ENCODE measurements at places on chromosomes 16 and 17.
A peak's percentile ranks its signal among the peaks of the same experiment; 100 is the strongest.

GRCh38 chr16:65984296-65984695, 382.2 kb upstream of the CDH5 start:
- no peak for DNase-seq

DNA sequence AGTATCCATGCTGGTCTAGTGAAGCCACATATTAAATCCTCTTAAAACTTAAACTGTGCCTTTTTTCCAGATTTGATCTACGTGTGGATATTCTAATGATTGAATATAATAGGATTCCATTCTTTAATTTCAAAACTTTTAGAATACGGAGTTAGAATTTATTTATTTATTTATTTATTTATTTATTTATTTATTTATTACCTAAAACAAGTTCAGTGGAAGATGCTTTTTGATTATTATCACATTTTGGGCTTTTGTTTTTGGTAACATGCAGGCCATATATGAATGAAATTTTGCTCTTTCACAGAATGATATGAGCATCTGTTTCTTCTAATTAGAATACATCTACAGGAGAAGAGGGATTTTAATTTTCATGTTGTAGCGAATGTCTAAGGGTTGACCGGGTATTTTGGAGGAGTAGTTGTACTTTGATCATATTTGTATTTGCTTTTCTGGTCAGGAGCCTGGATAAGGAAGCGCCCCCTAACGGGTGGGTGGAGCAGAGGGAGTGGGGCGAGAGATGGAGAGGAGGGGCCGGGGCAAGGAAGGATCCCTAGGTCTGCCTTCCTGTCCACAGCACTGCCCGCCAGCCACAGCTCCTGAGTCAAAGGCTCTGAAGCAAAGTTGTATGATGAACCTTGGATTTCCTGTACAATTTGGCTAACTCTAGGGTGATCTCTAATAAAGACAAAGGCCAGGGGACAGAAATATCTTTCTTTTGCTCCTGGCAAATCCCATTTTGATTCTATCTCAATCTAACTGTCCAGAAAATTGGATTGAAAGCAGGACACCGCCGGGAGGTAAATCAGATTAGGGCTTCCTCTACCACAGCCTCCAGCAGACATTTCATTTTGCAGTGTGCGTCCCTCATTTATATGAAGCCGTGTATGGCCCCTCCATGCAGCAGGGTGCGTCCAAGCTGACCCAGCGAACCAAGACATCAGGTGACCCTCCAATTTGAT, 149.1 kb downstream of the PRKCA start:
- DNase-seq, result no peak

GRCh38 chr16:71648921-71649320, 22.9 kb downstream of the MARVELD3 start:
- no peak for DNase-seq

GRCh38 chr16:88340755-88341150, 42.0 kb upstream of the ZNF469 start:
- DNase-seq, result no peak

- DNase-seq, result no peak
These were observed 4.0 kb upstream of the TMEM88 start for GRCh38 chr17:7850701-7851437.

- DNase-seq, result no peak
These were observed 41.4 kb downstream of the SF3B3 start for GRCh38 chr16:70565053-70565452.

GRCh38 chr17:80260791-80261158, at the start of gene RNF213:
Gene RNF213, plus strand, starts transcription at chr17:80260852. Its CDS starts 2,830 bp downstream, at chr17:80263682.
- peak; percentile 80 for DNase-seq

DNA sequence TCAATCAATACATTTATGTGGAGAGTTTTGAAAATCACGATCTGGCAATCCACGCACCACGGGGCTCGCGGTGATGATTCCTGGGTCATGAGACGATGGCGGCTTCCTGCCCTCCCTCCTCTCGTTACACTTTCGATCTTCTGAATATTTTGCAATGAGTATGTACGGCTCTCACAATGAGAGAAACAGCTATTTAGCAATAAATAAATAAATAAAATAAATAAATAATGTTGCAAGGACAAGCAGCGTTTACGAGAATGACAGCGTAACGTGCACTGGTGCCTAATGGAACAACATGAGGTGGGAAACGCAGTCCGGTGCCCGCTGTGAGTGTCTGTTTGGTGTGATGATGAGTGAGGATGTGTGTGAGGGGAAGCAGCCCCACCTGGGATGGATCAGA, 46.7 kb upstream of the JPH3 start:
- DNase-seq, result no peak

- DNase-seq, result no peak
These were observed 10.5 kb upstream of the PLK1 start for GRCh38 chr16:23668225-23668624.

- DNase-seq, result no peak
These were observed 3.8 kb downstream of the CRYM start for GRCh38 chr16:21274172-21274726.

GRCh38 chr16:27576729-27577128, 26.8 kb downstream of the KATNIP start:
- no peak for DNase-seq

DNA sequence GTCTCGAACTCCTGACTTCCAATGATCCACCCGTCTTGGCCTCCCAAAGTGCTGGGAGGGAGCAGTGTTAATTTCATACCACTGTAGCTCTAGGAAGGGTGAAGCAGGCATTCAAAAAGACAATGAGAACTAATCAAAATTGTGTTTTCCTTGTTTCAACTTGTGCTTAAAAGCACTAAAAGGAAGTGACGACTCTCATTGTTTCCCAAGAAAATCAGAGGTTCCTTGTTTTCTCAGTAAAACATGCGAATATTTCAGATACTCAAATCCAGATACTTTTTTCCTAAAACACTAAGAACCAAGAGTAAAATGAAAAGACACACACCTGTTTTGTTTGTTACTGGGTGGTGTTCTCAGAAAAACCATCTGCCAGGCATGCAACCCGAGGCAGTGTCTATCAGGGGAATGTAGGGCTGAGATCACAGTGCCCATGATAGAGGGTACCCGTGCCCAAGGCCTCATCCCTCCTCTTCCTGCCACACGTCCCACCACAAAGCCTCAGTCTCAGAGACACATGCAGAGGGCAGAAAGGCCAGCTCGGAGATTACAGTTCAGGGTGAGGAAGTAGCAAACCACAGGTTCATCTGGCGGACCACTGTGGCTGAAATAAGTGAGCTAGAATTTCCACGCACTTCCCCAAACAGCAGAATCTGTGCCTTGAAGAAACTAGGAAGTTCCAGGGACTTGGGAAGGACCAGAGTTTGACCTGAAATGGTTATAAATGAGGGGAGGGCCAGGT, 33.7 kb downstream of the GINS3 start:
- DNase-seq, result peak; percentile 79

GRCh38 chr17:73620414-73620813, 23.8 kb downstream of the SDK2 start:
- DNase-seq, result peak; percentile 21

GRCh38 chr17:17568772-17569195, 22.7 kb downstream of the PEMT start:
- DNase-seq, result peak; percentile 48

DNA sequence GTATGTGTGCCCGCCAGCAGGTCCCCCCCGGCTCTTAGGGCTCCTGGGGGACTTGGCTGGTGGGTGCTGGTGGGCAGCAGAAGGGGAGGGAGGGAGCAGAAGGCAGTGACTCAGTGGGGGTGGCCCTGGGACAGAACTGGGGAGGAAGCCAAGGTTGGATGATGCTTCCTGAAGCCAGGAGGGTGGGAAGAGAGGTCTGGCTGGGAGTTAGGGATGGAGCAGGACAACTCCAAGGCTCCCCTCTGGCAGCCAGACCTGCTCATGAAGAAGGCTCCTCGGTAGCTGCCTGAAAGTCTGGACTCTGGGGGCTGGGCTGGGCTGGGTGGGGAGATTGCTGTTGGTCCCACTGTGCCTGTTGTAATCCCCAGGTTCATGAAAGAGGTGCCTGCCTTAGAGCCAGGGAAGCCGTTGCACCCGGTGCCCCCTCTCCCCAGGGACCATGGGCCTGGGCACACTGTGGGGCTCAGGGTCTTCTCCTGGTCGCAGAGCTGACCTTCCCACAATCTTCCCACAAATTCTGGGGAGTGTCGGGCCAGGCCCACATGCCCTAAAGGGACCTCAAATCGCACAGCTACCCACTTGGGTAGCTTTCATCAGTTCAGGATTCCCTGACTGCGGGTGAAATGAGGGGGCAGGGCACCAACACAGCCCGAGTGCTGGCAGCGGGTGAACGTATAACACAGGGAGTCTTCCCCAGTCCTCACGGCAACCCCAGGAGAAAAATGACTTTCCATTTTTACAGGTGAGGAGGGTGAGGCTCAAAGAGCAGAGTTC, 1.1 kb upstream of the PLEKHG4 start:
- no peak for DNase-seq

DNA sequence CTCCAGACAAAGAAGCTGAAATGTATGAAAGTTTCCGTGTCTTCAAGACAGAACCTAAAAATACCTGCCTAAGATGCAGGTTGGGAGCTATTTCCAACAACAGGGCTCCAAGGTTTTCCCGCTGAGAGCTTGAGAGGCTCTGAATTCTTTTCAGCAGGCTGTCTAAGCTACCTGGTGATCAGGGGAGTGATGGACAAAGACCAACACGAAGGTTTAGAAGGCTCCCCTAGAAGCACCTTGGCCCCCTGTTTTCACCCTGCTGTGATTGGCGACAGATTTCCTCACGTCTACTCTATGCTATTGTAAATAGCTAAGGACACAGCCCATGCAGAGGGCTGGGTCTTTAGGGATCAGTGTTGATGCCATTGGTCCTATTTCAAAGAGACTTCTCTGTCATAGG, 275.2 kb upstream of the SALL1 start:
- DNase-seq, result no peak

- no peak for DNase-seq
These were observed 375.3 kb upstream of the PSMD7 start for GRCh38 chr16:73921295-73921694.

DNA sequence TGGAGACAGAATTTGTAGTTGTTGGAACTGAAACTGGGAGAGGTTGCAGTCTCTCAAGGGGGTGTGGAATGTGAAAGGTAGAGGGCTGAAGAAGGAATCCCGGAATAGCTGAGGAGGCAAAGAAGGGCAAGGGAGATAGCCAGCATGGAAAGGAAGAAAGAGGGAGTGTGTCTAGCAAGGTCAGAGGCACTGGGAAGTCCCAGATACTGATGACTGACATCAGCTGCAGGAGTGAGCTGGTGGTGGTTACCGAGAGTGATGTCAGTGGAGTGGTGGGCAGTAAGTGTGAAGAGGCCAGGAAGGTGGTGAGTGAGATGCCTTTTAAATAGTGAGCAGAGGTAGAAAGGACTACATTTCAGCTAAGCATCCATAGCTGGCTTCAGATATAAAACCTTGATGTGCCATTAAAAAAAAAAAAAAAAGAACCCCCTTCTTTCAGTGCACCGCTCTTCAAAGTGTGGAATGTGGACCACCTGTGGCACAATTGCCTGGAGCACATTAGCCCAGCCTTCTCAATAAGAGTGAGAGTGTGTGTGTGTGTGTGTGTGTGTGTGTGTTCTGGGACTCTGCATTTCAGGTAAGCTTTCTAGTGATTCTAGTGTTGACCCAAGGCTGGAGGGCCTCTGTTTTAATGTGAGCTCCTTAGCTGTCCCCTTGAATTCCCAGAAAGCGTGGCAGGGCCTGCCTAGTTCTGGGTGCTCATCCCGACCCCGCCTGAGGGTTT, 8.5 kb downstream of the PRMT7 start:
- no peak for DNase-seq

Data from NAMALWA (cell line).